ENCODE measurements at places on chromosomes 3 and 15.

GRCh38 chr3:38101811-38102443 is 35.0 kb downstream of the ACAA1 start:
- DNase-seq: no peak

GRCh38 chr15:76988867-76989780 is 5.8 kb upstream of the PSTPIP1 start:
- DNase-seq: no peak

DNA sequence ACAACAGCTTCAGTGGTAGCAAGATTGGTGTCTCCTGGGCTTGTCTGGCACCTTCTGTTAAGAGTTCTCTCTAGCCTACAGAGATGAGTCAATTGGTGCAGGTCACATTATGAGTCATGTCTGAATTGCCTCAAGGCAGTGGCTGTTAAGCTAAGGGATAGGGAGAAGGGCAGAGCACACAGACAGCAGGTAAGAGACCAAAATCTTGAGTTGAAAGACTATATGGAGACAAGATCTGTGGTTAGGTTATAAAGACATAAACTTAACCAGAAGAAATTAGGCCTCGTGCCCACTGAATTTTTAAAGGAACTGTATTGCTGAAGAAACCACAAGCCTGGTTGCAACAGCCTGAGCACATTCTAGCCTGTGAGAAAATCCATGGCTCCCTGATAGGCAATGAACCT is 19.2 kb upstream of the KPNA1 start:
- DNase-seq: peak; percentile 40

- DNase-seq: peak; percentile 77
Measured at GRCh38 chr3:5294356-5294755, 106.8 kb downstream of the EDEM1 start.

DNA sequence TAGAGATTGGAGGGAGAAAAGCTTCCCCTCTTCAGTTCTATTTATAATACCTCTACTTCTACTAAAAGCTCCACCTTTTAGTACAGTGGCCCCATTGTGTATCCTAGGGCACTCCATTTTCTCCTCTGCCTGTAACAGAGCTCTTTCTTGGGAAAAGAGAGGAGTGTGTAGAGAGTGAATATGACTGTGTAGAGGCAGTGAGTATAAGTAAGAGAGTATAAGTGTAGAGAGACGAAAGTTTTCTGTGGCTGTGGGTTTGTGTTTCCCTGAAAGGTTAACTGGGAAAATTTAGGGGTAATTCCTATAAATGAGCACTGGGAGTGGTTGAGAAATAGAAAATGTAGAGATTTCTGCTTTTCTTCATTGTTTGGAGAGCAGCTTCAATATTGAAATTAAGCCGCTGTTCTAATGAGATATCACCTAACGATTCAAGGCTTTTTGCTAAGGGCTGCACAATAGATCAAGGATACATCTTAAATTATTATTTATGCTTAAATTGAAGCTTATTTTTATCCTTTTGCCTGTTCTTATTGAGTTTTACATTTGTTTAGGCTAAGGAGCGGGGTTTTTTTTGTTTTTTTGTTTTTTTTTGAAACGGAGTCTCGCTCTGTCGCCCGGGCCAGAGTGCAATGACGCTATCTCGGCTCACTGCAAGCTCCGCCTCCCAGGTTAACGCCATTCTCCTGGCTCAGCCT is 6.9 kb downstream of the IQGAP1 start:
- DNase-seq: no peak

DNA sequence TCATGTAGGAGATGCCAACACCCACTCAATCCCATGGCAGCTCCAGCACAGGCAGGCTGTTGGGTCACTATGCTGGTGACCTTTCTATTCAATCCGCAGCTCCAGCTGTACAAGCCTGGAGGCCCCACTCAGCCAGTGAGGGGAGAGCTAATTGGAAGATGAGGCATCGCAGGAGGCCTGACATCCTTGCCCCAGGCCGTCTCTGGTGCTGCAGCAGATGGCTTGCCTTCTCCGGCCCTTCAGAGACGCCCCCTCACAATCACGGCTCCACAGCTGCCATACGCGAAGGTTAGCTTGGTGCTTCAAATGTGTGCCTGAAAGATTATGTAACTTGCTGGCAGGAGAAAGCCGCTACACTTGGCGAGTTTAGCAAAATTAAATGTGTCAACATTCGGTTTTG is 104.2 kb upstream of the CLSTN2 start:
- DNase-seq: no peak

DNA sequence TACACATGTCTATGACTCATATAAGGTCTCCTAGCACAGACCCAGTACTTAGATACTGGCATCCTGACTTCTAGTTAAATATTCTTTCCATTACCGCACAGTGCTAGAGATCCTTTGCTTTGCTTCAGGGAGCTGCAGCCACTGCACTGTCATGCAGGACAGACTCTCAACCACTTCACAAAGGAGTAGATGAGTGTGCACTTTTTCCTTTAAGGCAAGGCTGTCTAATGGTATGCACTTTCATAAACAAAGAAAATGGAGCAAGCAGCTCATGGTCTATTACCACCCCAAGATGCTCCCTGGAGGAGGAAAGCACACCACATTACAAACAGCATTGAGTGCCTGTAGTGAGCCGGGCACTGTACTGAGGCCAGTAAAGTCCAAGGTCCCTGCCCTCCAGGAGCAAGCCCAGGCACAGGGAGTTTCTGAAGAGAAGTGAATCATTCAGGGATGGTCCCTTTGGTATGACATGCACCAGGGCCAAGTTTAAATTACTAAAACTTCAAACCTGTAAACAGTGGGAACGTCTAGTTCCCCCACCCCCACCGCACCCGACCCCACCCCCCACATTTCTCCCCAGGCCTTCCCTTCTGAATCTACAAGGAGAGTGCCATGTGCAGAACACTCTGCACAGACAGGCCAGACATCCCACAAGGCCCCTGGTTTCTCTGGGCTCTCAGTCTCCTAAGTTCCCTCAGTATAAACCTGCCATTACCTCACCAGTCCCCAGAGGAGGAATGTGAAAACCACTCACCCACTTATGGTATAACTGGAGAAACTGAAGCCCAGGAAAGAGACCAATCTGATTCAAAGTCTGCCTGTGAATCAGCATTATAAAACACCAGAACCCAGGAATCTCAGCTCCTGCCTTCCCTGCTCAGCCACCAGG is 107.8 kb upstream of the BCL6 start:
- no peak for DNase-seq

DNA sequence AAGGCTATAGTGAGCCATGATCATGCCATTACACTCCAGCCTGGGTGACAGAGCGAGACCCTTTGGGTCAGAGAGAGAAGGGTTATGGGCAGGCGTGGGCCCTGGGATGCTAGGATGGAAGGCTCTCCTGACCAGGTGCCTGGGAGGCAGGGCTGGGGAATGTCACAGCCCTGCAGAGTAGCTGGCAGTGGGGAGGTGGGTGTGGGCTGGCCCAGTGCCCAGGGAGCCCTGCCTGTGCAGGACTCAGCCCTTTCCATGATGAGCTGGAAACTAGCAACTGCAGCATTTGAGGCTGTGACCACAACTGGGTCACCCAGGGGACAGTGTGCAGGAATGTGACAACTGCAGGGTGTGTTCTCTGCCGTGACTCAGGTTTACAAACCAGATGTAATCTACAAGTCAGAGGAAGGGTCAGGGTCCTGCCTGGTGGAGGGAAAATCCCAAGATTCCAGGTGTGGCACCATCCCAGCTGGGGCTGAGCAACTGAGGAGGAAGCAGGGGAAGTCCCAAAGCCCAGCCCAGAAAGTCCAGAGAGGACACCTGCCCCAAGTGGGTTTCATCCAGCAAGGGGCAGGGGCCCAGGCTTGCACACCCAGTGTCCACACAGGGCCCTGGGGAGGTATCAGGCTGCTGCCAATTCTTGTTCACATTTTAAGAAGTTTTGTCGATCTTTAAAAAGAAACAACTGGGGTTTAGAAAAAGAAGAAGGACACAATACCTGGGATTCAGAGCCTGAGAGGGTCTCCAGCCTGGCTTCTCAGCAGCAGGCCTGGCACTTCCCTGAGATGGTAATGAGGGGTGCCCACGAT is 45.5 kb downstream of the SLC28A1 start:
- DNase-seq: peak; percentile 64

GRCh38 chr3:150759319-150759718 is 3.6 kb downstream of the SIAH2 start:
- DNase-seq: no peak

All from fibroblast of skin of scalp (primary cell).